ENCODE measurements at places on chromosomes 1 and 21.

DNA sequence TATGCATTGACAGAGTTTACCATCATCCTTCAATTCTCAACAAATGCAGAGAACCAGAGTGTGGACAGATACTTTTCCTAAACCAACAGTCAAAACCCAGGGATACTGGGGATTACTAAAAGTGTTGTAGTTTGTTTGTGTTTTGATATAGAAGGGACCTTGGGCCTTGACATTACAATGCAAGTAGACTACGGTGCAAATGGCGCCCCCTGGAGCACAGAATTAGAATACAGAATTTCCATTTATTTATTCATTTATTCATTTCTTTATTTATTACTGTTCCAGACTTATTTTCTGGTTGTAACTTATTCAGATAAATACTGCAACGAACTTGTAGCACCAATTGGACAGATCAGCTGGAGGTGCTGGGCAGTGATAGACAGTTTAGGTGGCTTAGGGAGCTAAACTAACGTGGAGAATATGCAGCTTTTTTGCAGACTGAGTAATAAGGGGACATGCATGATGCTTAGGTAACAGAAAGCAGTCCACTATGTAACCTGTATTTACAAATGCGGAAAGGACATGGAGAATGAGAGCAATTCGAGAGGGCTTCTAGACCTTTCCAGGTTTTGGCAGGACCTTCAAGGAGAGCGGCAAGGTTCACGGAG, 42.6 kb downstream of the KIRREL1 start:
- no peak for DNase-seq

DNA sequence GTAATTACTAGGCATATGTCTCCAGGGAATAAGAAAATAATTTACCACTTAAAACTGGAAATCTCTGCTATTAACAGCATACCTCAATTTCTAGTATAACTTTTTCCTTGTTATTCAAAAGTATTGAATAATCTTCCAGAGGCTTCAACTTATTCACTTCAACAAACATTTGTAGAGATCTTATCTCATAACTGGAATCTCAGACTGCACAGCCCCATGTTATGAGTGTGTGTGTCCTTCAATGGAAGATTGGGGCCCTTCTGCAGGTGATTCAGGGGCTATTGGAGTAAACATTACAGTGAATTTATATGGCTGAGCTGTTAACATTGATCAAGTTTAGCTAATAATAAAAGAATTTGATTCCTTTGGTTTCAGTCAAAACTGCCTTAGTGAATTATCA, 946.1 kb downstream of the TTLL7 start:
- no peak for DNase-seq

GRCh38 chr1:175078629-175079028, 11.0 kb downstream of the TNN start:
- DNase-seq: no peak

DNA sequence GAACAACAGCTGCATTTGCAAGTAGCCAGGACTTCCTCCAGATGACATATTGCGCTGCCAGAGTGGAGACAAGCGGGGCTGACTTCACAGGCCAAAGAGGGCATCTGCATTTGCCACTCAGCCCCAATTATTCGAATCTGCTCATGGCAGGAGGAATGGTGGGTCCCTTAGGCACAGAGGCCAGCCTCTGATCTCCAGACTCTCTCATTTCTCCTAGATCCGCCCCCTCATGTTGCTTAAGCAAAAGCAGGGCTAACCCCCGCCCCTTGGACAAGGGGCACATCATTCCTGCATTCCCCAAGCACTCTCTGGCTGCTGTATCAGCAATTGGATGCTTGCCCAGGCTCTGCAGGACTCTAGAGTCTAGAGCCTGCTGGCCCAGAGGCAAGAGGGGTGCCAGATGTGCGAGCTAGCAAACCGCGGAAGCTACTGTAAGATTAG, 262.4 kb downstream of the ST6GALNAC3 start:
- no peak for DNase-seq
